Stimulated activated CD8-positive, alpha-beta memory T cell treated with anti-CD3 and anti-CD28 coated beads, Interleukin-4, amount 100 ng/mL, for 4 hours (primary cell): ENCODE measurements at places on chromosomes 1 and 21.

DNA sequence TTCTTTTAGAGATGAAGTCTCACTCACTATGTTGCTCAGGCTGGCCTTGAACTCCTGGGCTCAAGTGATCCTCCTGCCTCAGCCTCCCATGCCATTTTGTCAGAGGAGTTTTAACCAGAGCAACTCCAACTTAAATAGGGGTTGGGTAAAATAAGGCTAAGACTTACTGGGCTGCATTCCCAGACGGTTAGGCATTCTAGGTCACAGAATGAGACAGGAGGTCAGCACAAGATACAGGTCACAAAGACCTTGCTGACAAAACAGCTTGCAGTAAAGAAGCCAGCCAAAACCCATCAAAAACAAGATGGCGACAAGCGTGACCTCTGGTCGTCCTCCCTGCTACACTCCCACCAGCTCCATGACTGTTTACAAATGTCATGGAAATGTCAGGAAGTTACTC lies 5.7 kb upstream of the DNAH14 start:
- DNase-seq: no peak

DNA sequence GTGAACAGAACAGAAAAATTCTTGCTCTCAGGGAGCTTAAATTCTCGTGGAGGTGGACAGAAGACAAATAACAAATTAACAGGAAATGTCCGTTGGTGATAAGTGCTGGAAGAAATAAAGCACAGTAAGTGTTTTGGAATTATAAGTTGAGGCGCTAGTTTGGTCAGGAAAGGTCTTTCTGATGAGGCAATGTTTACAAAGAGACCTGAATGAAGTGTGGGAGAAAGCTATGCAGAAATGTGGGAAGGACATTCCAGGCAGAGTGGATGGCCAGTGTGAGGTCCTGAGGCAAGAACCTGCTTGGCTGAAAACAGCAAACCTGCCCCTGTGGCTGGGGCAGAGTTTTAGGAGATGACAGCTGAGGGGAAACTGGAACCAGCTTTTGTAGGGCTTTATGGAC lies 23.3 kb downstream of the NGF start:
- DNase-seq: no peak

- DNase-seq: no peak
These were observed 88.7 kb downstream of the WDR4 start for GRCh38 chr21:42790520-42791065.

GRCh38 chr1:56825436-56825835 lies 6.2 kb upstream of the FYB2 start:
- no peak for DNase-seq

- no peak for DNase-seq
These were observed 189.1 kb downstream of the FMN2 start for GRCh38 chr1:240280560-240281322.

GRCh38 chr21:38413958-38414548 lies 84.2 kb downstream of the ERG start:
- DNase-seq: no peak

DNA sequence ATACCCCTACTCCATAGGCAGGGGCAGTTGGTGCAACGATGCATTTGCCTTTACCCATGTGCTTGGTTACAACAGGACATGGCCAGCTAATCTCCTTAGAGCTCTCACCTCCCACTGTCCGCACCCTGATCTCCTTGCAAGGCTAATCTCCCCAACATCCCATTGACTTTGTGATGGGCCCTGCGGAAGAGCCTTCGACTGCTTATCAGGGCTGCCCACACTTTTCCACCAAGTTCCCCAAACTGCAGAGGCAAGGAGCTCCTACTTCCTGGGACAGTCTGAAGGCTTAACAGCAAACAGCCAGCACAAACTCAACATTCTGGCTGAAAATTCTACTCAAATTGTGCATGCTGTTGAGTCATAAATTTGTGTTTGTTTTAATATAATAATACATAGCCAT lies 36.0 kb downstream of the C1orf94 start:
- DNase-seq: no peak

GRCh38 chr1:3120994-3121393 lies 52.0 kb downstream of the PRDM16 start:
- no peak for DNase-seq

- no peak for DNase-seq
These were observed 39.7 kb upstream of the RUNX3 start for GRCh38 chr1:24969596-24970398.

GRCh38 chr1:181417915-181418314 lies 65.4 kb upstream of the CACNA1E start:
- no peak for DNase-seq
